T47D (cell line): ENCODE measurements at places on chromosomes 7 and 10.

DNA sequence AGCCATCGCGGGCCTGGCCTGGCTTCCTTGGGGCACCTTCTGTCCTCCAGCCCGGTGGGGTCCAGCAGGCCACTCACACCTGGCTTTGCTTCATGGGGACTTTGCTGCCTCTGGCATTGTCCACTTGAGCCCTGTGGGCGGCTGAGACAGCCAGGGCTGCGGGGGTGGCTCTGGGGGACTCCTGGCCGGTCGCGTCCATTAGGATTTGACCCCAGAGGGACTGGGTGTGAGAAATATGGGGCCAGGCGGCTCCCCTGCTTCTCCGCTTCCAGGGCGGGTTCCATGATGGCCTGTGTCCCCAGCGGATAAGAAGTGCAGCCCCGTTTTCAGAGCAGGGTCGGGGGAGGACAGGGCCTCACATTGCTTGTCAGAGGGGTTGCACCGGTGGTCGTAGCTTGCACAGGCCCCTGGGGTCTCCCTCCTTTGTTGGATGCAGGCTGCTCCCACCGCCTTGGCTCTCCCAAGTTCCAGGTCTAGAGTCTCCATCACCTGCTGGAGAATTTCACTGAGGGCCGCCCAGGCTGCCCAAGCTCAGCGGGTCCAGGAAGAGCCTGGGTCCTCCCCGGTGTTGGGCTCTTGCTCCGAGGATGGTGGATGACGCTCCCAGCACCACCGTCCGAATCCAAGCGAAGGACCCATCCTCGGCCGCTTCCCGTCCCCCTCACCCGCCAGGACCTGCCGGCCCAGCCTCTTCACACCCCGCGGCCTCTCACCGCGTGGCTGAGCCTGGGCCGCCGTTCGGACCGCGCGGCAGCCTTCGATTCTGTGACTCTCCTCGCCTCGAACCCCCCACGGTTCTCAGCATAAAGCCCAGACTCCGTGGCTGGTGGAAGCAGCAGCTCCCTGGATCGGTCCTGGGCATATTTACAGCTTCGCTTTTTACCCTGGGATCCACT lies 140.1 kb downstream of the DYNC2I1 start:
- no peak for DNase-seq

- DNase-seq = no peak
Observed at GRCh38 chr10:59284118-59284975, 78.0 kb downstream of the FAM13C start.

DNA sequence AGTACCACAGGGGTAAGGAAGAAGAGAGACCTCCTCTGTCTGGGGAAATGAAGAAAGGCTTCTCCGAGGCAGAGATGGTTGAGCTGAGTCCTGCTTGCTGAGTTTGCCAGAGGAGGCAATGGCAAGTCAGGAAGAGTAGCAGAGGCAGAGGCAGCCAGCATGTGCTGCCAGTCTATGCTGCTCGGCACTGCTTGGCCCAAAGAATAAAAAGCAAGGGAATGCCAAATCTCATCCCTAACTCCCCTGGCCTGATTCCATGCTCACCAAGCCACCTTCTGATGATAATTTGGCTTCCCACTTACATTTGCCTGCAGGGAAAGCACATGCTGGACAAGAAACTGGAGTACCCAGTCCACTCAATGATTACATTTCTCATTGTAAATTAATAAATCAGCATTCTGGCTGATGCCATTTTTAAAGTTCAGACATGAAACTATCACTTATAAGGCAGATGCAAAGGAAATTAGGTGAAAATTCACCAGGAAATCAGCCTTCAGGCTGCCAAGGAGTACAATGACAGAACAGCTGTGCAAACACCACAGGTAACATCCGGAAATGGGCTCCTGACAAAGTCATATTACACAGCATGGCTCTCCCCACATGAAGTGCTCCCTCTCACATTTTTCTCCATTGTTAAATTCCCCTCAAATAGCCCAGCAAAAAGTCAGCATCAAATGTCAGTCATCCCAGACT lies 245.9 kb downstream of the MTERF1 start:
- DNase-seq = peak; percentile 37

DNA sequence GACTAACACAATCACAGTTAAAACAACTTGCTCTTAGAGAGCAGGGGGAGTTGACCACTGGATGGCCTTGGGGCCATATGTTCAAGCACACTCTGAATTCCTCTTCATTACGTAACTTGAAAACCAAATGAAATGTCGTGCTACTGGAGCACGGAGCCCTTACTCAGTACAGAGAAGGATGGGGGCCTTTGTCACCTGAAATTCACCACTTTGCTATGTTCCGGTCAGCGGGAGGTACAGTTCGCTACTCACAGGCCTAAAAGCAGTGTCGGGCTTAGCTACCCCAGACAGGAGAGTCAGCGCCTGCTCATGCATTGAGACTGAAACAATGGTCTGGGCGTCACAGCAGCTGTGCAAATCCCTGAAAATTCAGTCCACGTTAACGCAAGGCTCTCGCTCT lies 39.6 kb downstream of the GLI3 start:
- DNase-seq = no peak

- DNase-seq = no peak
Observed at GRCh38 chr7:28081016-28081415, 99.6 kb downstream of the JAZF1 start.

GRCh38 chr10:116690356-116691322 lies 51.7 kb downstream of the HSPA12A start:
- DNase-seq = no peak

- no peak for DNase-seq
Observed at GRCh38 chr7:115233809-115234208, 311.9 kb downstream of the MDFIC start.

DNA sequence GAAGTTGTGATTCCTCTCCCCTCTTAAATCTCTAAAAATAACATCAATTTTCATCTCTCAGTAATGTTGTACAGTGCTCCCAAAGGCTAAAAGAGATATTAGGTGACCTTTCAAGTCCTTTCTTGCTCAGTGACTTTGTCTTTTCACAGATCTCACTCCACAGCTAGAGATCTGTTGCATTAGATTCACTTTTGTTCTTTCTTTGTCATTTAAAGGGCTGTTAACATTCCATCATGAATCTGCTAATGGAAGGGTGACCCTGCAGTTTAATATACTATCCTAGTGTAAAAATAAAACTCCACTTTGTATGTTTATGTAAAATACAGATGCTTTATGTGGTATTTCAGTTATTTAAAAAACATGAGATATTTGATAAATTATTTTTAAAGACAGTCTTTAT lies 30.5 kb downstream of the GNAI1 start:
- DNase-seq = no peak

DNA sequence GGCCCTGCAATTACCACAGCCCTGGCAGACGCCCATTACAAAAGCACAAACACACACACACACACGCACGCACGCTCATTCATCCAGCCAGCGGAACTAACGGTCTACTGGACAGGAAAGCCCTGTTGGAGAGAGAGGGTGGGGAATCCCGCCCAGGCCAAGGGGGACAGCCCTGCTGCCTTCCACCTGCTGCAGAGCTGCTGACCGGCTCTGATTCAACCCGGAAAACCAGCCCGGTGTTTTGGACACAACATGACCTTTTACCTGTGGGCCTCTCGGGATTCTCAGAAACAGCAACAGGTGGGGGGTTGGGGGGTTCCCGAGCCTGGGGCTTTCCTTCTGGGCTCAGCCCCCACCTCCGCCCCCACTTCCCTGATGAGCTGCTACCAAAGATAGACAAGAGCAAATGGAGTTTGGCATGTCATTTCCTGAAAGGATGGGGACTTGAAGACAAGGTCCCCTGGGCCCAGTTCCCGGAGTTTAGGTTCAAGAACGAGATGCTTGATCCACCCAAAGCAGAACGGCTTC lies 18.5 kb upstream of the SERPINE1 start:
- no peak for DNase-seq

GRCh38 chr7:30903146-30903545 lies 8.5 kb upstream of the AQP1 start:
- DNase-seq = no peak

- no peak for DNase-seq
Observed at GRCh38 chr10:49158404-49158803, 24.6 kb upstream of the FAM170B start.

DNA sequence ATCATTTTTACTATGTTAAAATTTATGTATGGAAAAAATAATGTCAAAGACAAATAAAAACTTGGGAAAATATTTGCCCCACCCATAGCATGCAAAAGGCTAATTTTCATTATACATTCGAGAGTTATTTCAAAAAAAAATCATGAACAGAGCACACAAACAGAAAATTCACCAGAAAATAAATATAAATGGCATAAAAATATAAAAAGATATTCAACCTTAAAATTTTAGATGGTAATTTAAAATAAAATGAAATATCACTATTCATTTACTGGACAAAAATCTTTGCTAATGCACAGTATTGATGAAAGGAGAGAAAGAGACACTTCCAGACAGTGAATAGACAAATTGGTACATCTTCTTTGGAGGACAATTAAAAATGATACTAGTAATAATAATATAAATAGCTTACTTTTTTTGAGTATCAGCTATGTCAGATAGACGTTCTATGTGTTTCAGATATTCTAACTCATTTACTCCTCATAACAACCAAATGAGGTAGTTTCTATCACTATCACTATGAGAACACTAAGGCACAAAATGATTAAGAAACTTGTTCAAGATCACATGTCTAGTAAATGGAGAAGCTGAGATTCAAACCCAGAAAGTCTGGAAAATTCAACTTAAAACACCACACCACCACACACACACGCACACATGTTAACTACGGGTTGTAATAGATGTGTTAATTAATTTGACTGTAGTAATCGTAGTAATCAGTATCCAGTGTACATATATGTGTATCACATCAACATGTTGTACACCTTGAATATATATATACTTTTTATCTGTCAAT lies 63.0 kb downstream of the CCDC71L start:
- DNase-seq = no peak
